Hepatic stellate cell (primary cell): ENCODE measurements at places on chromosomes 6 and 20.

DNA sequence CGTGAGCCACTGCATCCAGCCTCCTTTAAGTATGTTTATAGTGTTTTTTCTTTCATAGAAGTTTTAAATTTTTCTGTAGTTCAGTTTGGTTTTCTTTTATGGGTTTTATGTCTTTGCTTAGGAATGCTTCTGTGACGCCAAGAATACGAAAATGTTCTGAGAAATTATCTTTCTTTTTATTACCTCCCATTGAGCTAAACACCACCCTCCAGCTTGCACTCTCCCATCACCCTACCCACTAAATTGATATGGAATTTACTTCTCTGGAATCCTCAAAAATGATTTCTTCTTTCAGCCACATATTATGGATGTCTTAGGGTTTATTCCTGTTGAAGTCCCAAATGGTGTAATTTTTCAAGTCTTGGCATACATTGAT lies 38.1 kb downstream of the JARID2 start:
- no peak for DNase-seq

DNA sequence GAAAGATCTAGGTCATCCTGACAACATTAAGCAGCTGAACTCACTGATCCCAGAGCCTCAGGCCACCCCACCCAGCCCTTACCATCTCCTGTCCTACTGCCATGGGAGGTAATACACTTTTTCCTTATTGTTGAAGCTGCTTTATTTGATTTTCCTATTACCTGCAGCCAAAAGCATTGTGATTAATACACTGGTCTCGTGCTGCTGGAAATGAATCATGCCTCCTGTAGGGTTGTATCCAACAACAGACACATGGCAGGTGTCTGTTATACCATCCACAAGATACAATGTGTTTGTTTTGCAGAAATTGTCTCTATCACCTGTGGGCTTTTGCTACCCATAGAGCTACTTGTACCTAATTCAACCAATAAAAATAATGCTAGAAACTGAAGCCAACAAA lies 34.2 kb downstream of the MYLIP start:
- DNase-seq = no peak

GRCh38 chr6:72522735-72523141 lies 99.1 kb upstream of the KCNQ5 start:
- DNase-seq = no peak

GRCh38 chr20:43508604-43509040 lies 1.1 kb downstream of the L3MBTL1 start:
- no peak for DNase-seq

DNA sequence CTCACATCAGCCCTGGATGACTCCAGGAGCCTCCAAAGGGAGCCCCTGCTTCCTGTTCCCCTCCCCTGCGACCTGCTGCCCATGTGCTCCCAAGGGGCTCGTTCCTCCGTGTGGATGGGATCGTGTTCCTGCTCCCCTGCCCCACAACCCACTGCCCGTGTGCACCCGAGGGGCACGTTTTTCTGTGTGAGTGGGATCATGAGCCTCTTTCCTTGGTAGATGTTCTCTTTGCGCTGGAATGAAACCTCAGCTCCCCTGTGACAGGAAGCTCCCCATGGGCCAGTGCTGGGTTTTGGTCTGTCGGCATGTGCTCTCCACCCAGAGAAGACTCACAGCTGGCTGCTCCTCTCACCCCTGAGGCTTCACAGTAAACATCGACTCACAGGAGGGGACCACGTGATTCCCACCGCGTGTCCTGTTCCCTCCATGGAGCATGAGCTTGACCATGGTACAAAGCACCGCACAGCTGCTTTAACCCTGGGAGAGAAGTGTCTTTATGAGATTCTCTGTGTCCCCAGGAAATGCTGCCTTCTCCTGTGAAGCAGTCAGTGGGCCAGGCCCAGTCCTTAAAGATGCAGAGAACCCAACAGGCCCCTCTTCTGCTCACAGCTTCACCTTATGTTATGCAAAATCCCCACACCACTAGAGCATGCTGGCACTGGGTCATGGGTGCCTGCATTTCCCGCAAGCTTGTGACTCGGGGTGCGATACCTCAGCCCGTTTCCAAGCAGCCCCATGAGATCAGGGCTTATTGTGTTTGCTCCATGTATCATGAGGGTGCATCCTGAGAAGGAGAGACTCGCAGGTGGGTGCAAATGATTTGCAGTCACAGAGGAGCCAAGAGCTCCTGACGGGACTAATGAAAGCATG lies 215.1 kb downstream of the ERMARD start:
- DNase-seq = no peak

DNA sequence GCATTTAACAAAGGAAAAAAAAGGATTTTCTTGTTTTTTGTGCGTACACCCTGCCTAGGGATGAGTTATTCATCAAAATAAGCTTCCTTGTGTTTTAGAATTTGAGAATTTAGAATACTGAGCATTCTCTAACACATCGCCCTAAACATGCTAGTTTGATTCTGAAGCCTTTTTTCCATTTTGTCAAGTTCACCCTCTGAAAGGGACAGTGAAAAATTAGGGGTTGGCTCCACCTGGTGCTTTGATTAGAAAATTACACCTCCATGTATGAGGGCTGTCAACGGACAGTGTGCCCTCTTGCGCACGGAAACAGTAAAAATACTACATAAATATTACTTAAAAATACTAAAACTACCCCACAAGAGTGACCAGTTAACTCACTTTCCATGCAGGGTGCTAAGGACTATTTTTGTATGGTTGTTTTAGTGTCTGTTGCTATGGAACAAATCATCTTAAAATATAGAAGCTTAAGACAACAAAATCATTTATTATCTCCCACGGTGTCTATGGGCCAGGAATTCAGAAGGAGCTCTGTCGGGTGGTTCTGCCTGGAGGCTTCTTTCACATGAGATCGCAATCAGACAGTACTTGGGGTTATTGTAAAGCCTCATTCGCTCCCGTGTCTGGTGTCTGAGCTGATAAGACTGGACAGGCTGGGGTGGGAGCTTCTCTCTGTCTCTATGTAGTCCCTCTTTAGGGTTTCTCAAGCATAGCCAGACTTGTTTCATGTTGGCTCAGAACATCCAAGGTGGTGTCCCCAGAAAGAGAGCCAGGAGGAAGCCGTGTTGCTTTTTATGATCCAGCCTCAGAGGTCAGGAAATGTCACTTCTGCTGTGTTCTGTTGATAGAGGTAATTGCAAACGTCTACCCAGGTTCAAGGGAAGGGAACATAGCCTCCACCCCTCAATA lies 41.1 kb upstream of the TMEM170B start:
- peak; percentile 62 for DNase-seq
